ENCODE measurements at places on chromosomes 5 and 9.

DNA sequence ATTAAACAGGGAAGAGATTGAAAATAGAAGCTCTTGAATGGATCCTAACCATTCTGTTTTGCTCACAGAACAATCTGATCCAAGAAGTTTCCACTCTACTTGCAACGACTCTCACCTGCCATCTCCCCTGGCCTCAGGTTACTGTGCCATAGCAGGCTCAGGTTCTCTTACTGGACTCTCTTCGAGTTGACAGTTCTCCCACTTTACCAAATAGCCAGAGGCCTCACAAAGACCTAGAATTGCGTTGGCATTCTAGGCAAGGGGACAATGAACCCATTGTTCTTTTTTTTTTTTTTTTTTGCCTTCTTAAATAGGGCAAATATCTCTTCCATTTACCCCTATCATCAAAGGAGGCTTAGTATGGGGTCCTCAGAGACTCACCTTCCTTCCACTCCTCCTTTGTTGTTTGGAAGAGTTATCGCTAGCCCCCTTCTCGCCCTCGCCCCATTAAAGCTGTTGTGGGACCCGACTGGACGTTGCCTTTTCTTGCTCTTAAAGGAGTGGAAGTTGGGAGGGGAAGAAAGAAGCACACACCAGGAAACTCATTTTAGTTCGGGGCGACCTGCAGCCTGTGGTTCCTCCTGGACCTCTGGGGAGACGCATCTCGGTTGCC lies 688 bp upstream of the PLPPR1 start:
- no peak for DNase-seq

DNA sequence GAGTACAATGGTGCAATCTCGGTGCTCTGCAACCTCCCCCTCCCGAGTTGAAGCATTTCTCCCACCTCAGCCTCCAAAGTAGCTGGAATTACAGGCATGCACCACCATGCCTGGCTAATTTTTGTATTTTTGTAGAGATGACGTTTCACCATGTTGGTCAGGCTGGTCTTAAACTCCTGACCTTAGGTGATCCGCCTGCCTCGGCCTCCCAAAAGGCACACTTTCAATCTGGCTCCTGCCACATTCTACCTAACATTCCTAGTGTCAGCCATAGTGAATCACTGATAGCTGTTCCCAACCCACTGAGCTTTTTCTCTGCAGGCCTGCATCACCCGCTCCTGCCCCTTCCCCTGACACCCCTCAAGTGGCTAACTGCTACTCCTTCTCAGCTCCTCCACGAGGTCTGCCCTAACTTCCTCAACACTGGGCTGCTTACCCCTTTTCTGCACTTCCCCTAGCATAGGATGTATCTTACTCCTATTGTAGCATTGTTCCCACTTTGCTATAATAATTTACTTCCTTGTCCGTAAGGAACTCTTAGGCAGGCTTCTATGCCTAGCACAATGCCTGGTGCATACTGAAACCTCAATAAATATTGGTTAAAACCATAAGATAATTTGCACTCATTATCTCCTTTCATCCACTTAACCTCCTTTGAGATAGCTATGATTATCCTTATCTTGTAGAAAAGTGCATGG lies 42.0 kb upstream of the LIFR start:
- DNase-seq = no peak

DNA sequence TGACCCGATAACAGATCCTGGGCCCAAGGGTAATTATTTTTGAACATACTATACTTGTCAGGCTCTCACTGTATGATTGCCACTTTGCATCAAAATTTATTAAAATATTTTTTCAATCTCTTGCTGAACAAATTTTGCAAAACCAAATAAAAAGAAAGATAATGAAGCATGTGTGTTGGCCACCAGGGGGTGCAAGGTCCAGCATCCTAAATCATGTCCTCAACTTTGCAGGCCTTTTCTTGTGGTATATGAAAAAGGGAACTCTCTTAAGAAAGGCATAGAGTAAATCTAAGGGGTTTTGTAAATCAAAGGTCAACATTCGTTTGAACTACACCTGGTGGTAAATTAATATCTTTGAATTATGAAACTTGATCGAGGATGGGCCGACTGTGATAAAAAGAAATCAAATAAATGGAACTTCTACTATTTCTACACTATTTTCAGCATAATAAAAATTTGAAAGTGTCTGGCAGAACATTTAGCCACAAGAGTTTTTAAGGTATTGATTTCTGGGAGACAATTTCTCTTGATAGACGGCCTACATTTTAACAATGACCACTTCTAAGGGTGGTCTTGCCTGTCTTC lies 676.5 kb downstream of the DMRTA1 start:
- DNase-seq = no peak

GRCh38 chr5:91142386-91142785 lies 240.7 kb downstream of the ARRDC3 start:
- DNase-seq = no peak

- no peak for DNase-seq
These were observed 44.6 kb downstream of the WHRN start for GRCh38 chr9:114460513-114461199.

- peak; percentile 26 for DNase-seq
These were observed 7.5 kb upstream of the REEP5 start for GRCh38 chr5:112929336-112930081.

DNA sequence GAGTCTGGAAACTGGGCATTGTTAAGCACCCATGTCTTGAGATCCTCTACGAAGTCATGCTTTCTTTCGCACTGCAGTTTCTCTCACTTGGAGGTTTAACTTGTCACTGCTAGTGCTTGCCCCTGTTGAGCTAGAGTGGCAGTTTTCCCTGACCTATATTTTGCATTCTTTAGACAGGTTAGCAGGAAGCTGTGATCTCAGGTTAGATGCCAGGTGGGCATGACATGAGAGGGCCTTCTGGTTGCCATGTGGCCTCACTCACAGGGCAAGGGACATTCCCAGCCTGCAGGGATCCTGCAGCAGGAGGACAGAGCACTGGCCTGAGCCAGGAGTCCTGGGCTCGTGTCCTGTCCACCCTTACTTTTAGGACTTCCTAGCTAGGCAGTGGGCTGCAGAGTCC lies 28.6 kb downstream of the SLC36A1 start:
- DNase-seq = no peak

DNA sequence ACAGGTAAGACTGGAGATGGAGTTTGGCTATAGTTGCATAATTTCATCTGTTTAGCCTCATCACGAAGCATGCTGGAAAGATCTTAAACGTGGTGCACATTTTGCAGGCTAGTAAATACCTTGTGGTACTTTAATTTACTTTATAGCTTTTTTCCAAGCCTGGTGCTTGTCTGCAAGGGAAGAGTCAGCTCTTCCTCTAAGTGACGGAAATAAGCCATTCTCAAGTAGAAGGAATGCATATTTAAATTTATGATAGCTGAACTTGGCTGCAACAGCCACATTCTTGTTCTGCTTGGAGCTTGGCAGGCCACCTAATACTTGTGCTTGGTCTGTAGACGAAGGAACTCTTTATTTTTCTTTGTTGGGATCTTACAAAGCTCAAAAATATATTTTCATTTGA lies 188.0 kb upstream of the PIK3R1 start:
- no peak for DNase-seq

DNA sequence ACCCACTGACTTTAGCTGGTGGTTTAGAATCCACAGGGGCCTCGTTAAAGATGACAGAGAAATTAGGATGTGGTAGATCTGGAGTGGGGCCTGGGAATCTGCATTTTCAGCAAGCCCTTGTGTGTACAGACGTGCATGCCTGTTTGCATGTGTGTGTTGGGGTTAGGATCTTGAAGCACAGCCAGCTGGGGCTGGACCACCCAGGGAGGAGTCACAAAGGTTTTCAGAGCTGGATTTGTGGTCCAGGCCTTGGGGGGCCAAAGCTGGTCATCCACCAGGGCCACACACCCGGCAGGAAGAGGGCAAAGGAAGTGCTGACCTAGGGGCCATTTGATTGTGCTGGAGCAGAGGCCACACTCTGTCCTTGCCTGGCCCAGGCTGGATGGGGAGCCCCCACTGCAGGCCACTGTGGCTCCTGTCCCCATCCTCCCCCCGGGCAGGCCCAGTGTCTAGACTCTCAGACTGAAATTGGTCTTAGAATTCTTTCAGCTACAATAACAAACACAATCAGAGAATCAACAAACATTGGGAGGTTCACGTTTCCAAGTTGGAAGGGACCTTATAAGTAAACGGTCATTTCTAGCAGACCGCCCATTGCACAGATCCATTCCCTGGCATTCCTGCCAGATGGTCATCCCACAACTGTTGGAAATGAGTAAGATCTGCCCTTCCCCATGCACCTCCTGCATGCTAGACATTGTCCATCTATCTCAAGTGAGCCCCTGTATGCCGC lies 10.3 kb downstream of the CDX1 start:
- no peak for DNase-seq

- DNase-seq = no peak
These were observed 76.4 kb upstream of the ARAP3 start for GRCh38 chr5:141758310-141758998.

GRCh38 chr5:172312286-172312685 lies 28.7 kb upstream of the UBTD2 start:
- no peak for DNase-seq

DNA sequence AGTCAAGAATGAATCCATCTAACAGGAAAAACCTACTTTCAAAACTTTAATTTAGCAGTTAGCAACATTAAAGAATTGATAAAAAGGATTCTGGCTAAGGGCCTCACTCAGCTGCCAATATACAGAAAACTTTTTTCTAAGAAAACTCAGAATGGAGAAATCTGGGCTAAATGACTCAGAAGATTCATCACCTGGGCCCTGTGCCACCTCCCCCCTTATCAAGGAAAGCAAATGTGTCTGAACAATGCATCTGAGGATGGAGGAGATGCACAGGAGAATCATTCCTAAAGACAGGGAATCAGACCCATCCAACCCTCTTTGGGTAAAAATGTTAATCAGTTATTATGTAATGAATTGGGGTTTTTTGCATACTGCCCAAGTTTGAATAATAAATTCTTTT lies 592.0 kb upstream of the DMAC1 start:
- no peak for DNase-seq

DNA sequence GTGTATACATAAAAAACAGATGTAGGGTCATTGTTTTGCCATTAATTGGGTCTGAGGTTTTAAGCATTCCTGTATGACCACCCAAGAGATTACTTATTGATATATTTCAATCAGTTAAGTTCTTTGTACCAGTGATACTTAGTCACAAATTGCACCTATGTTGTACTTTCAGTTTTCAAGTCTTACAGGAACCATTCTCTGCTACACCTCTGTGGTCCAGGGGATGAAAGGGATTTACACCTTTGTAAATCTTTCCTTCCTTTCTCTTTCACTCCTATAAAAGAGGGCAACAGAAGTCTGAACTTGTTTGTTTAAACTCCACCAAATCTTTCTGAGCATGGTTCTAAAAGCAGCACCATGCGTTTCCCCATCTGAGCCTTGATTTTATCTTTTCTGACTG lies 86.1 kb downstream of the DEPDC1B start:
- DNase-seq = no peak

GRCh38 chr5:77991084-77991483 lies 214.9 kb upstream of the TBCA start:
- no peak for DNase-seq

DNA sequence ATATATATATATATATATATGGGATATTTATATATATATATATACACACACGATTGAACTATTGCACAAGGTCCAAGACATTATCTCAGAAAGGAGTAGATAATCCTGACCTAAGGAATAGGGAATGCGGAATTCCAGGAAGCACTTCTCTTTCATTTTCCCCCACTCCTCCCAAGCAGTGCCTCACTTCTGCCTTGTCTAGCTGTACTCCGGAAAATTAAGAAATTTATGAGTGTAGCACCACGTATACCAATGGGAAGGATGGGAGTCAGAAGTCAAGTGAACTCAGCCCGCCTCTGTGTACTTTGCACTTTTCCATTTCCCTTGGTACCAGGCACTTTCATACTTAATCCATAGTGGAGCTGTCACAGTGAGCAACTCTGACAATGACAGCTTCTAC lies 10.9 kb downstream of the SLC36A1 start:
- DNase-seq = no peak

DNA sequence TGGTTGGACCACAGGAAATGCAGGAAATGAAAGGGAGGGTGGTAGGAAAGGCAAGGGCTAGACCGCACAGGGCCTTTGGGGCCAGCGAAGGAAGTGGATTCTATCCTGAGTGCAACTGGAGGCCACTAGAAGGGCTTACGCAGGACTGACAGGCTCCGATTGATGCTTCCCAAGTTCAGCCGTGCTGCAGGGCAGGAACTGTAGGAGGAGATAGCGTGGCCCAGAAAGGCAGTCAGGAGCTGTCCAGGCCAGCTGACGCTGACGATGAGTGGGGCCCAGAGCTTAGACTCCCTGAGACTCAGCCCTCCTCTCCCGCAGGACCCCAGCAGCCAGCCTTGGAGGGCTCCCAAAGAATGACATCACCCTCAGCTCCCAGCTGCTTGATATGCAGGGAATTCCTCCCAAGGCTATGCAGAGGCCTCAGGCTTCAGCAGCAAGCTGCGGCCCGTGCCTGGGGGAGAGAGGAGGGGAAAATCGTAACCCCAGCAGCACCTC lies 48.8 kb downstream of the KCNIP1 start:
- DNase-seq = no peak

DNA sequence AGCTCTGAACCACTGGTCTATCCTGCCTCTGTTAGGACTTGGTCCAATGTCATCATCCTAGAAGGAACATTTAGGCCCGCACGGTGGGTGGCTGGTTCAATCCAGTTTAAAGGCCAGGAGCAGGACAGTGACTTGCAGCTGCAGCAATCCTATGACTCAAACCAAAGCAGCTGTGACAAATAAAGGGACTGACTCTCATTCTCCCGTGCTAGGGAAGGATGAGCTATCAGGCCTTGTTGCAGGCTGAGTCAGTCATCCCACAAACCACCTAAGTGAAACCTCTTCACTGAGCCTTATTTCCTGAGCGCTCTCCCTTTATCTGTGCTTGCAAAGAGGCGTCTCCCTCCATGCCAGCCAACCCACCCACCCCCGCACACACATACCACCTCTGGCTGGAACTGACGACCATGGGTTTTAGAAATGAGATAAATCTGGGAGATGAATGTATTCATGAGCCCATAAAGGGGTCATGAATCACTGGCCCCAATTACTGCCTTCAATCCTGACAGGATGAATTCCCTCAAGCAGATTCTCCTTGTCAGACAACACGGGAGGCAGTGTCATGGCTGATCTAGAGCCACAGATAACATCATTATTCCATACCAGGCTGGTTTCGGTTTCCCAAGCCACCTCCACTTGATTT lies 93.4 kb downstream of the KCNIP1 start:
- no peak for DNase-seq

GRCh38 chr5:132766020-132766805 lies 10.8 kb downstream of the SEPTIN8 start:
- DNase-seq = no peak

DNA sequence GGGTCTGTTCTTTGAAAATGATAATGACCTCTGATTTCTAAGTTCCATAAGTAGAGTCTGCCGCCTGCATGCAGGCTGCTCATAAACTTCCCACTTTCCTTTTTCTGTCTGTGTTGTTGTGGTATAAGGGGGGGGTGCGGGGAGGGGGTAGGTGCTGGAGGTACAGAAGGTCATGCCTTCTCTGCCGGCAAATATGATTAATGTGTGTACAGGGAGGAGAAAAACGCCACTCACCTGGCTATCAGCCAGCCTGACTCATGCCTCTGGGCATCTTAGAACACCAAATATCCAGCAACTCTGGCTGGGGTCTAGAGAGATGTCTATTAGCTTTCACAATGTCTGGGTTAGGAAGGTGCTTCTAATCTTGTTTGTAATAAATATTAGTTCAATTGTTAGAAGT lies 128.3 kb downstream of the EFNA5 start:
- no peak for DNase-seq
